ENCODE measurements at places on chromosomes 16 and 17. TPM values are rescaled to one million over a fixed set of nuclear protein-coding genes. Genes with fewer than 3 reads are reported as not detected.

TBC1D3K gene
- polyA plus RNA-seq, result not detected

FOXF1 gene
- polyA plus RNA-seq, result 0.02 TPM

TMEM132E gene
- not detected for polyA plus RNA-seq

PRSS8 gene
- polyA plus RNA-seq, result 0.05 TPM

KRTAP4-9 gene
- not detected for polyA plus RNA-seq

CD2BP2 gene
- polyA plus RNA-seq, result 85.3 TPM

CACNA1H gene
- polyA plus RNA-seq, result not detected
